EL (cell line): ENCODE measurements at places on chromosomes 7 and 10.

DNA sequence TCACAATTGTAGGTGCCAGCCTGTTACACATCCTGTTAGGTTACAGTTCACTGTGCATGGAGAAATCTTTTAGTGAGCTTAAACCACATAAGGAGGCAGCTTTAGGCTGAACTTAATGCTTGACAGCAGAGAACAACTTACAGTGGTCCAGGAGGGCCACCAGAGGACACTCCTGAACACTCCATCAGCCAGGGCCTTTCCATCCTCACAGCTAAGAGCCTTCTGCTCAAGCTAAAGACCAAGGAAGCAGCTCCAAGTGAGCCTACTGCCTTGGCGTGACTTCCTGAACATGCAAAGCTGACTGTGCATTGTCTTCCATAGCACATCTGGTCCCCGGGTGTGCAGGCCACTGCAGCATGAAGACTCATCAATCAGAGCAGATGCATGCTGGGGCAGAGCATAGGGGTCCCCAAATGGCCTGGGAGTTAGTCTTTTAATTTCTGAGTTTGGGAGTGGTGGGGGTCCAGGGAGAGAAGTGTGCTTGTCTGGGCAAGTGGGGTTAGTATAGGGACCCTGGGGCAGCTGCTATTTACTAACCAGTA, 105.0 kb downstream of the ZNF248 start:
- no peak for DNase-seq

DNA sequence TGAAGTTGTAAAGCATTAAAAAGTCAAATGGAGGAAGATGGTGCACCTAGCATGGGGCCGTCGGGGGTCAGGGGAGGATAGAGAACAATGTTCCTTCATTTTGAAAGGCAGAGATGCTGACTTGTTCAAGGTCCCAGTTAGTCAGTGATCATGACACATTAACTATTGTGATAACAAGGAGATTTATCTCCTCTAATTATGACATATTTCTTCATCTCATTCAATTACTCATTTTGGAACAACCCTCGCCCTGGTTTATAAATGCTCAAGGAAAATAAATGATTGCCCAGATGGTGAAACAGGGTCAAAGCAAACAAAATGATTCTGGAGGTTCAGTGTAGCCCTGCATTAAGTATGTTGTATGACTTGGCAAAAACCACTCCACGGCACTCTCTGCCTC, 106.2 kb downstream of the ITIH5 start:
- DNase-seq, result no peak

DNA sequence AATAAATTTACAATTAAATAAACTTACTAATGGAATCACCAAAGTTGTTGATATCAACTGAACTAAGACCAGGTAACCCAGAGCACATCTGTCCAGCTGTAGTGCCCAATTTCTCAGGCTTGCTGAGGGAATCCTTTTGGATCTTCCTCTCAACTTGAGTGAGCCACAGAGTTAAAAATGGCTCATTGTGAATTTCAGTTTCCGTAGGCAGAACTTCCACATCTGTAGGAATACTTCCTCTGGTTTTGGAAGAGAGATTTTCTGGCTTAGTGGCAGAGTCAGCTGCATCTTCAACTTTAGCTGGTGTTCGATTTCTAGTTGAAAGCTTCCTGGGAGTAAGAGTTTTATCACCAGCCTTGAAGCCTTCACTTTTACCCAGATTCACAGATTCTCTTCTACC, 11.3 kb downstream of the MKI67 start:
- no peak for DNase-seq

- DNase-seq, result peak; percentile 67
Measured at GRCh38 chr7:55252386-55252785, 112.8 kb upstream of the LANCL2 start.

DNA sequence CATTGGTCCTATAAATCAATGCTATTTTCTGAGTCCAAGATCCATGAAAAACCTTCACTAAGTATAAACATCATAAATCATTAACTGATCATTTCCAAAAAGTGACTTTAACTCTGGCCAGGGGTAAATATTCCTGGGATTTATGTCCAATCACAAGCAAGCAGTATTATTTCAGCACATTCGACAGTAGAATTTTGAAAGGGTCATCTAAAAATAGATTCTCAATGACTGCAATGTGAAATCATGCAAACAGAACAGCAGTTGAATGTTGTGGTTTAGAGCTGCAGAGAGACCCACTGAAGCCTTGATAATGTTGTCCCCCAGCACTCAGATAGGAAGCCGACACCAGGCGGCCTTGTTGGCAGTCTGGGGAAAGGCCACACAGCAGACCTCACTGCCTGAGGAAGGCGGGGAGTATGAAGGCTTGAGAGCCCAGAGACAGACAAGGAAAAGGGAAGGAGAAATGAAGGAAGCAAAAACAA, 38.1 kb downstream of the FAM107B start:
- peak; percentile 17 for DNase-seq

DNA sequence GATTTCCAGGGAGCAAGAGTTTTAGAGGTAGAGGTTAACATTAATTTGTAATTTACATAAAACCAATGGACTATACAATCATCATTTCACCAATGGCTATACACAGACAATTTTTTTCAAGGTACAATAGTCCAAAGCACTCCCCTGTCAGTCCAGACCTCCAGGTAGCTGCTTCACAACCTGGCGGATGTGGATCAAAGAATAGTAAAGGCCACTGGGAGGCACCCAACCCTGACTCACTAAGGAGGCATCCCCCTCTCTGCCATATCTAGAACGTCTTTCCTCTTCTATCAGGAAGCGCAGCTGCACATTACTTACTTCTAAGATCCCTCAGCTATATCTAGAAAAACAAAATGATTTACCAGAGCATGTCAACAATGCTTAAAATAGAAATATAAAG, 217.7 kb upstream of the AOAH start:
- DNase-seq, result no peak

GRCh38 chr10:79435271-79436065, 10.0 kb downstream of the ZCCHC24 start:
- DNase-seq, result no peak

DNA sequence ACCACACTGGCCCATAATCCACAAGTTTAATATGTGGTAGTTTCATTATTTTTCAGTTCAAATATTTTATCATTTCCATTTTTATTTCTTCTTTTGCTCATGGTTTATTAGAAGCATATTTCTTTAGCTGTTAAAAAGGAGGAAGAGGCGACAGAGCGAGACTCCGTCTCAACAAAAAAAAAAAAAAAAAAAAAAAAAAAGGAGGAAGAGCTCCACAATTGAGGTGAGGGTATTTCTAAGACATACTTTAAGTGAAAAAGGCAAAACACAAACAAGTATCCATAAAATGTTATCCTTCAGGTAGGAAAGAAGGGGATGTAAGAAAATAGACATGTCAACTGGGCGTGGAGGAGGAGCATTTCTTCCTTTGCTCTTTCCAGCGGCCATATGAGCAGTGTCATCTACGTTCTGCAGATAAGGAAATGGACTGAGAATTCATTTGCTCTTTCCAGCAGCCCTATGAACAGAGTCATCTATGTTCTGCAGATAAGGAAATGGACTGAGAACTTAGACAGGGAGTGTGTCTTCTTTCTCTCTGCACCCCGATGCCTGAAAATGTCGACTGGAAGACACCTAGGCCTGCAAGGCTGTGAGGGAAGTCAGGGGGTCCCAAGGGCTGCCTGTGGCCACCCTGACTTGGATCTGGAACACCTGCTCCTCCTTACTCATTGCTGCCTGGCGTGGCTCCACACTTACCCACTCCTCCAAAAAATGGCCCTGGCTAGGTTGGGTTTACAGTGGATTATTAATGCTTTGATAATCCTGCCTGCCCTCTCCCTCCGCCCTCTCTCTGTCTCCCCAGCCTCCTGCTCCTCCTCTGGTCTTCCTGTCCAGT, 18.9 kb upstream of the RAMP3 start:
- no peak for DNase-seq

- no peak for DNase-seq
Measured at GRCh38 chr7:155984609-155985405, 172.5 kb upstream of the SHH start.

DNA sequence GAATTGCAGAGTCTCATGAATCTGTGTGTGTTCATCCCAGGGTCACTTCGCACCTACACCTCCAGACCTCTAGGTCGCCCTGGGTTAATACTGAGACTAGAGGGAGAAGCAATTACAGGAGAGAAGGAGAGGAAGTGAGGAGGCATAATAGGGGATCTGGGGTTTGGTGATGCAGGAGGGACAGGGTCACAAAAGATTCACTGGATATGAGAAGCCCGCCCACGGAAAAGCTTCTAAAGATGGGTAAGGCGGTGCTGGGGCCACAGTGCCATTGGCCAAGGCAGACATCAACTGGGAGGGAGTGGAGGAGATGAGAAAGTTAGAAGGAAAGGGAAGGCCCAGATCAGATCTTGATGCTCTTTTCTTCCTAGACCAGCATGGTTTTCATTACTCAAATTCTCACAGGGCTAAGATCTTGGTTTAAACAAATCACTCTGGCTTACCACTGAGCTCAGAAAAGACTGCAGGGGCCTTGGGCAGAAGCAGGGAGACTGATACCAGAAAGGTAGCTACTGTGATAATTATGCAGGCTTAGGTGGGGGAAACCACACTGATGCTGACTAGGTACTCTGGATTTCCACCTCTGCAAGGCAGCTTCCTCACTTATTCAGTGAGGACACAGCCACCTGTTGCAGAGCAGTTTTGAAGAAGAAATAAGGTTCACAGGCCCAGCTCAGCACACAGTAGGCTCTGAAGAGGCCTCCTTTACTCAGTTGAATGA, 17.4 kb upstream of the ZNF273 start:
- no peak for DNase-seq

GRCh38 chr10:62885684-62886461, 69.7 kb upstream of the EGR2 start:
- DNase-seq, result peak; percentile 74

DNA sequence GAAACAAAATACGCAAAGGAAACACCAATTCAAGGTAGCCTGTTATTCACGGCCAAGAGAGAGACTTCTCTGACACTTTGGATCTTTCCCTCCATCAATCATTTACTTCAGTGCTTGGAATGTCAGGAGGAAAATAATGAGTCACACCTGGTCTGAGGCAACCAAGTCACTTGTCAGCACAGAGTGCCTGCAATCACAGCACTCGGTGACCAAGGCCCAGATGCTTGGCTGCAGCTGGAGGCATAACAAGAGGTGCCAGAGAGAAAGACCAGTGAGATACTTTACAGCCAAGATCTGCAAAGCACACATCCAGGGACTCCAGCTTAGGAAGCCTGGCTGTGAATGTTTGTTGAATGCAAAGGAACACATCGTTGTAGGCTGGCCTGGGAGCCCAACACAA, 33.9 kb downstream of the ASB13 start:
- no peak for DNase-seq

DNA sequence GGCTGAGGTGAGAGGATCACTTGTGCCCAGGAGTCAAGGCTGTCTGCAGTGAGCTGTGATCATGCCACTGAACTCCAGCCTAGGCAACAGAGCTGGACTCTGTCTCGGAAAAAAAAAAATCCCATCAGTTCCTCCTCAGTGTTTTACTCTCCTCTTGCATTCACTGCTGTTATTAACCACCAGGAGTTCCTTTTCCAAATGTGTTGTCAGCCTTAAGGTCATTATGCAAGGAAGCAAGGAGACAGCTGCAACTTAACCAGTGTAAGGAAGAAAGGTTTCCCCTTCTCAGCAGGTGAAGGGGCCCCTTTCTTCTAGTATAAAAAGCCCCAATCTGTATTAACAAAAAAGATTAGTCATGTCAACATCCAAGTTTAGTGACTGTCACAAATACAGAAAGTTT, 86.6 kb upstream of the LEP start:
- no peak for DNase-seq

GRCh38 chr10:59463909-59464308, 101.6 kb upstream of the FAM13C start:
- DNase-seq, result no peak

GRCh38 chr7:143362131-143363015, at the start of gene FAM131B:
TSS of gene FAM131B (minus strand) at chr7:143362713. CDS start at chr7:143362603, 110 bp downstream.
- DNase-seq, result peak; percentile 28
